Activated T-cell treated with anti-CD3 and anti-CD28 coated beads for 1 hour (primary cell): ENCODE measurements at places on chromosomes 6 and 20.

DNA sequence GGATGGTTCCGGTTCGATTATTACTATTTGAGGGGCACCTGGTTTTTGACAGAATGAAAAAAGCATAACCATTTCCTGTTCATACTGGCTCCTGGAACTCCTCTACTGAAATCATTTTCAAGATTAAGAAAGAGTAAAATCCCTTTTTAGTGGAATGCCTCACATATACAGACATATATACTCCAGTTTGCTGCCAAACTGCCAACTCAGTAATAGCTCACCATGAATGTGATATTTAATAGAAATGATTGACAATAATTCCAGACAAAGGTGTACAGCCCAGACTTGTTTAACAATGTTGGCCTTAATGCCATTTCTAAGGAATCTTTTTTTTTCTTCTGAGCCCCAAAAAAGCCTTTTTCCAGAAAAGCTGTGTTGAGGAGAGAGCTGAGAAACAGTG, 93.1 kb downstream of the JAG1 start:
- no peak for DNase-seq

GRCh38 chr6:46505693-46506512, 14.7 kb upstream of the RCAN2 start:
- no peak for DNase-seq

DNA sequence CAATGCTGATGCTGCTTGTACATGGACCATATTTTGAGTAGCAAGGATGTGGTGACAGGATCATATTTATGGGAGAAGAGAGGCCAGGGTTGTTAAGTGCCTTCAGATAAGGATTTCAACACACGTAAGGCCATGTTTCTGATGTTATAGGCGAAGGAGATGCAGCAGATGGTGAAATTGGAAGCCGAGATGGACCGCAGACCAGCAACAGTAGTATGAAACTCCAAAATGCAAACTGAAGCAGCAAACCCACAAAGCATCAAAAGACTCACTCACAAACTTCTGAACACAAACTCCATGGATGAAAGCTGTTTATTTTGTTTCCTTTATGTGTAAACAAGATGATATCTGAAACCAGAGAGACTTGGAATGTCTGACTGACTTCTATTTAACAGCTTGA, 35.6 kb upstream of the LAMP5 start:
- DNase-seq = no peak

- DNase-seq = no peak
Observed at GRCh38 chr6:136213012-136213539, 37.0 kb downstream of the MTFR2 start.

GRCh38 chr6:136921381-136921935, 643 bp upstream of the SLC35D3 start:
- no peak for DNase-seq

GRCh38 chr6:81387163-81387562, 365.3 kb downstream of the TENT5A start:
- DNase-seq = no peak

- no peak for DNase-seq
Observed at GRCh38 chr6:113999284-113999683, 28.3 kb upstream of the HDAC2 start.

DNA sequence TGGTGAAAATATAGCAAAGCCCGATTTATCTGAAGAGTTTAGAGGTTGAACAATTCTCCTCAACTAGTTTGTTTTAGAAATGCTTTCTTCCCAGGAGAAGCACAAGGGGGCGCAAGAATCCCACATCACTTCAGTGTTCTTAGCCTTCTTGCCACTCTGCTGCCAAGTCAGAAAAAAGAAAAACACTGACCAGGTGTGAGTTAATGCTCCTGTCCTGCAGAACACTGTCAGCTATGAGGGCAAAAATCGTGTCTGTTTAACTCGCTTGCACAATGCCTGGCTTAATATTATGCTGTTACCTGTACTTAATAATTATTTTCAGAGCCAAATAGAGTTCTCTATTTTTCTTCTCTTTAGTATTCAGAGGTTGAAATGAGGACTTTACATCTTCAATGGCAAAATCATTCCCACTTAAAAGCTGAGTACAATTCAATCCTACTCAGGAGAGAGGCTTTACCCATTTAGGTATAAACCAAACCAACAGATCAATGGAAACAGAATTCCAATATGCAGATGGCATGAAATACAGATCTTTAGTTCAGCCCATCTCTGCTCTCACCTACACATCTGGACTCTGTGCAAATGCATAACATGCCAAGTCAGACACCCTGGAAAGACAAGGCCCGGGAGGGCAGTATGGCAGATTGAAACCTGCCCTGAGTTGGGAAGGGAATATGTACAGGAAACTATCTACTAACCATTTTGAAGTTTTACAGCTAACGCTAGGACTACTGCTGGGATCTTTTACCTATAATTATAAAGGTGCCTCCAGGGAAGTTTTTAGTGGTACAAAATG, 71.4 kb upstream of the TULP1 start:
- DNase-seq = peak; percentile 69

DNA sequence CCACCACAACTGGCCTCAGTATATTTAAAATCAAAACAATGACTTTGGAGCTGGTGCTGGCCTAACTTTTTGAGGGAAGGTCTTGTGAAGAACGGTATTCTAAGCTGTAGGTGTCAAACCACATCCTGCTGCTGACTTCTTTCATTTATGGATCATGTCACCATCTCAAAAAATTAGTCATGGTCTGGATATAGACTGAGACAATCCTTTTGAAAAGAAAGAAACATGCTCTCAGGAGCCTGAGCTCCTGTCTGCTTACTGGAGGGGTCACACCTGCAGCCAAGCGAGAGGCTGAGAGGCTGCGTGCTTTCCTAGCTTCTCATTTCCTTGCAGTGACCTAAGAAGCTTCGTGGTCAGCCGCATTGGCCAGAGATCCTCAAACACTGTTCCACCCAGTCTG, 55.2 kb downstream of the TIAM2 start:
- no peak for DNase-seq

- DNase-seq = no peak
Observed at GRCh38 chr6:43013097-43013842, 476 bp downstream of the MEA1 start.

DNA sequence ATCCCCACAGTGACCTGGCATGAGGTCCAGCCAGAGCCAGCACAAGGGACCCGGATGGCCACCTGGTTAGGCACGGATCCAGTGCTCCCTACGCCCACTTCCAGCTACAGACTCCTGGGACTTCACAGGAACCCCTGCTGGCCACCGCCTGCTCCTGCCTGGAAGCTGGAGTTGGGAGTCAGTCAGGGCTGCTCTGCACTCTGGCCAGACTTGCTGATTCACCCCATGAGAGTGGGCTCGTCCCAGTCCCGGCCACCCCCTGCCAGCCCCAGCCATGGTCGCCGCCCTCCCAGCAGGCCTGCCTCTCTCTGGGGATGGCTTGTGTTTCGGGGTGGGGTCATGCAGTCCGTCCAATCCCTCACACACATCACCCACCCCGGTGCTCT, 125.8 kb downstream of the DLL1 start:
- DNase-seq = no peak

DNA sequence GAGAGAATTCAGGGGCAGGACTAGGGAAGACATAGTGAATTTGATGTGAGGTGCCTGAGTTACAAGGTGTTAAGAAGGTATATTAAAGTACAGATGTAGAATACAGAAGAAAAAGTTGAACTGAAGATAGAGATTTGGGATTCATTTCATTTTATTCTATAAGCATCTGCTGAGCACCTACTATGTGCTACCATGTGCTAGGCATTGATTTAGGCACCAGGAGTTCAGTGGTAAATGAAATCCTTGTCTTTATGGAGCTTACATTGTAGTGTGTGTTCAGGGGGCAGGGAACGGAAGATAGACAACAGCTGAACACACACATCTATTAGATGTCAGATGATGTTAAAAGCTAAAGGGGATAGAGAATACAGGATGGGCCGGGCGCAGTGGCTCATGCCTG, 2.8 kb downstream of the RSPH9 start:
- no peak for DNase-seq

GRCh38 chr6:129508477-129509145, 201.4 kb downstream of the ARHGAP18 start:
- no peak for DNase-seq

DNA sequence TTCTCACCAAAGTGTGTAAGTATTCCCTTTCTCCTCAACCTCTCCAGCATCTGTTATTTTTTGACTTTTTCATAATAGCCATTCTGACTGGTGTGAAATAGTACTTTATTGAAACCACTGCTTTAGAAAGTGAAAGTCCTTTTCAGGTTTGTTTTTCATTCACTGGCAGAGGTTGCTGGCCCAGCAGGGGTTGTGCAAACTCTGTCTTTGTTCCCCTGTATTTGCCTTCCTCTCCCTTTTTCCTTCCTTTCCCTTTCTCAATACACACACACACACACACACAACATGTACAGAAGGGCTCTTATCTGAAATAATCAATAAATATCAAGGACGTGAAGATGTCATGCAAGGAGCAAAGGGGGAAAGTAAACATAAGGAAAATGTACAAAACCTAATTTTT, 99.8 kb downstream of the LY86 start:
- DNase-seq = no peak

- no peak for DNase-seq
Observed at GRCh38 chr6:139330306-139330705, 38.5 kb upstream of the TXLNB start.

- no peak for DNase-seq
Observed at GRCh38 chr20:46767127-46767761, 57.8 kb downstream of the SLC2A10 start.

GRCh38 chr6:148452876-148453275, 110.2 kb downstream of the SASH1 start:
- no peak for DNase-seq

DNA sequence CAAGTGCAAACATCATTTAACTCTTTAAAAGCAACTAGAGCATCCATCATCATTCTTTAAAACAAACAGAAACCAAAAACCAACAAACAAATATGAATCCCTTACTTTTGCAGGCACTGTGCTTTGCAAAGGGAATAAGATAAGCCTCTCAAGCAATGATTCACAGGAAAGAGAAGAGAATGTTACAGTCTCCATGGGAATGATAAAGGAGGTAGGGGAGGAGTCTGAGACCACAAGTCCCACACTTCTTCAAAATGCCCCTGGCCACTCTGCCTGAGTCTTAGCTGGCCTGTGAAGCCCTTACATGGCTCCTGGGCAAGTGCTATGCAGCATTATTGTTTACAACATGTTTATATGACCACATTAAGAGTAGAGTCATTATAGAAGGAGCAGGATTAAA, 257.7 kb upstream of the MARCKS start:
- DNase-seq = no peak

GRCh38 chr6:36824253-36824652, 15.0 kb downstream of the CPNE5 start:
- no peak for DNase-seq

GRCh38 chr20:24782801-24783630, 166.1 kb upstream of the CST7 start:
- DNase-seq = no peak

GRCh38 chr20:64165866-64166600, 1.8 kb downstream of the MYT1 start:
- DNase-seq = no peak

DNA sequence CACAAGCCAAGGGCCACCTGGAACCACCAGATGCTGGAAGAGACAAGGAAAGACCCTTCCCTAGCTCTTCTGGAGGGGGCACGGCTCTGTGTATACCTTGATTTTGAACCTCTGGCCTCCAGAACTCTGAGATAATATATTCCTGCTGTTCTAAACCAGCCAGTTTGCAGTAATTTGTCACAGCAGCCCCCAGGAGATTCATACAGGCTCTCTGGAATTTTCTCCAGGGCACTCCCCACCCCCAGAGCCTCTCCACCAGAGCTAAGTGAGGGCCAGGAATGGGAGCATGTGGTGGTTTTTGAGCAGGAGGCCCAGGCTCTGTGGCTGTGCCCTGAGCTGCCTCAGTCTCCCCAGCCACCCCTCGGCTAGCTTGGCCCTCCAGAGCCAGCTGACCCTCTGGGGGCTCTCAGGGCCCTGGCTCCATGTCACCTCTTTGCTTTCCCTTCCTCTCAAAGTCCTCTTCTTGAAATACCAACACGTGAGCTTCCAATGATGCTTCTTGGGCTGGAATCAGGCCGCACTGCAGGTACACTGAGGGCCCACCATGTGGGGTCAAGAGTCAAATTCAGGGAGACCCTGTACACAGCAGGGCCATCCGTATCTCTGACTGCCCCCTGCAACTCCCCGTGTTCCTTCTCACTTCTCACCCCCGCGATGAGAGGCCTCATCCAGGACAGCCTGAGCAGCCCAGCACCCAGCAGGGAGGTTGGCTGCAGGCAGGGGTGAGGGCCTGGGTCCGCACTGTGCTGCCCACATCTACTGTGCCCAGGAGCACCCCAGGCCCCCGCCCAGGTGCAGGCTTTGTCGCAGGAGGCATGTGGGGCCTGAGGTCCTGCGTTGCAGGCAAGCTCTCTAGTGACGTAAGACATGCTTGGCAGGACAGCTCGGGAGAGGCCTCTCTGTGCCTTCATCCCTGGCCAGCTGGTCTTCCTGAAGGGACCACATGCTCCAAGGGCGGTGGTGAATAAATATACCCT, 155.5 kb downstream of the ANKRD60 start:
- no peak for DNase-seq

- DNase-seq = no peak
Observed at GRCh38 chr6:125421836-125422235, 120.1 kb upstream of the HDDC2 start.

- DNase-seq = no peak
Observed at GRCh38 chr20:53142225-53143127, 170.3 kb downstream of the TSHZ2 start.

- no peak for DNase-seq
Observed at GRCh38 chr6:11953641-11954040, 58.5 kb upstream of the HIVEP1 start.
